ENCODE measurements at places on chromosomes 5 and 9. TPM values are rescaled to one million over a fixed set of nuclear protein-coding genes. Genes with fewer than 3 reads are reported as not detected.

DNA sequence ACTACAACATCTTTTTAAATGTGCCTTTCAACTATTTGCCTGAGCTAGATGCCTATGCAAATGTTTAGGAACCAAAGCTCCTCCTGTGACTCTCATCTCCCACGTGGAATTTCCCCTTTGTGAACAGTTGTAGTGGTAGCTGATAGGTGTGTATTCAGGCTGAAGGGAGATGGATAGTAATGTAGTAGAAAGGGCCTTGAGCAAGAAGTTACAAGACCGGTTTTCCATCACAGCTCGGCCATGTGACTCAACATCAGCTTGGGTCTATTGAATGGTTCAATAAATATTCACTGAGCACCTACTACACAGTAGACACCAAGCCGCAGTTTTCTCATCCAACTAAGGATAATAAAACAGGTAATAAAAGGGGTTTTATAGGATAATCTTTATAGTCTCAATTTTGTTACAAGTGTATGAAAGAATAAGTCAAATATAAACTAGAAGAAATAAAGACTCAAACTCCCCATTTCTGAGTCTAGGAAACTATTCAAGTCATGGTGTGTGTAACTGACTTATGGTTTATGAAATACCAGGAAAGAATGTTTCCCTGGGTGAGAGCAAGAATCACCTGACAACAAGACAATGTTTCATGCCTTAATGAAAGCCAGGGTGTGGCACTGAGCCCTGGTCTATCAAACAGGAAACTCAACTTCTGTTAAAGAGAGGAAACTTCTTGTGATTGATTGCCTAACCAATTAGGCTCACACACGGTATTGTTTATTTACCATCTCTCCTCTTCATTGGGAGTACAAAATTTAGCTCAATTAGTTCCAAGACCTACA, 187.1 kb upstream of the SPEF2 start:
- H3K36me3 ChIP-seq = no peaks in the 10 kb centered on the region
- H3K27me3 ChIP-seq = no peaks in the 10 kb centered on the region
- H3K4me1 ChIP-seq = no peaks in the 10 kb centered on the region
- DNase-seq = no peak
- no peak overlapping the region for H3K4me3 ChIP-seq

DNA sequence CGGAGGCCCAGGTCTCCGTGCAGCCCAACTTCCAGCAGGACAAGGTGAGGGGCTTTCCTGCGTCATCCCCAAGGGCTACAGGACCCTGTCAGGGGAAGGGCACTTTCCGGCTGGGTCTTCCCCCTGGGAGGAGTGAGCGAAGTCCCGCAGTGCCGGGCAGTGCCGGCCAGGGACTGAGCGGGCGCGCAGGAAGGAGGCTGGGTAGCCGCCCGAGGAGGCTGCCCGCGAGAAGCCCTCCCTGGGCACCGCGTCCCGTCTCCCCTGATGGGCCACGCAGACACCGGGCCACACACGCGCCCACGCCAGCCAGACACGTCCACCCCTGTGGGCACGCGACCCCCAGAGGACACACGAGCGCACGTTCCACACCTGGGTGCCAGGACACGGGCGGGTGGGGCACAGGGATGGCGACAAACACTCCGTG, 357 bp downstream of the PTGDS start:
- H3K27ac ChIP-seq = peak overlapping the region; percentile 84
- no peak for DNase-seq
- H3K4me1 ChIP-seq = peaks cover 34% of the 10 kb centered on the region
- H3K27me3 ChIP-seq = no peaks in the 10 kb centered on the region
- H3K36me3 ChIP-seq = no peaks in the 10 kb centered on the region
- H3K4me3 ChIP-seq = peak overlapping the region; percentile 29

- H3K36me3 ChIP-seq = no peaks in the 10 kb centered on the region
- H3K4me3 ChIP-seq = no peak overlapping the region
- no peak overlapping the region for H3K27ac ChIP-seq
- no peak for DNase-seq
- H3K27me3 ChIP-seq = no peaks in the 10 kb centered on the region
Measured at GRCh38 chr5:56357426-56357825, 124.3 kb upstream of the ANKRD55 start.

DNA sequence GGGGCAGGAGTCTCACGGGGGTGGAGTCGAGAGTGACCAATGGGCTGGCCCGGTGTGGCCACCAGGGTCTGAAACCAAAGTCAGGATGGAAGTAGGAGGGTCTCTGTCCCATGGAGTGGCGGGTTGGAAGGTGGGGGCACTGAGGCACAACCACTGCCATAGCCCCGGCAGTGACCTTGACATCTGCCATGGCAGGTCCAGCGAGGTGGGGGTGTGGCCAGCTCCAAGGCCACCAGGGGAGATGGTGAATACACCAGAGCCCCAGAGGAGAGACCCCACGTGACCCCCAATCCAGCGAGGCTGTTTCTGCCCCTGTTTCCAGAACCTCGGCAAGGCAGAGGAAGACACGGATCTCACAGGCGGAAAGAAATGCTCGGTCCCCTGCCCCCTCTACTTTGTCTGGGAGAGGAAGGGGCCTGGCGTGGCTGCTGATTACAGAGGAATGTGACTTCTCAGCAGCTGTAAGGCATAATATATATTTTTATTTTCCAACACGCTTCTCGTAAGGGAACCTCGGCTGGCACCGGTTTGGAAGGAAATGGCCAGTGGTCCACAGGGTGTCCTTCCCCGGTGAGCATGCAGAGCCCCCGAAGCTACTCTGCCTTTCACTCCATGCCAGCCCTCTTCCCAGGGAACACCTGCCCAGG, 105.7 kb upstream of the SARDH start:
- H3K27me3 ChIP-seq = no peaks in the 10 kb centered on the region
- H3K27ac ChIP-seq = no peak overlapping the region
- H3K4me3 ChIP-seq = no peak overlapping the region
- no peak for DNase-seq

DNA sequence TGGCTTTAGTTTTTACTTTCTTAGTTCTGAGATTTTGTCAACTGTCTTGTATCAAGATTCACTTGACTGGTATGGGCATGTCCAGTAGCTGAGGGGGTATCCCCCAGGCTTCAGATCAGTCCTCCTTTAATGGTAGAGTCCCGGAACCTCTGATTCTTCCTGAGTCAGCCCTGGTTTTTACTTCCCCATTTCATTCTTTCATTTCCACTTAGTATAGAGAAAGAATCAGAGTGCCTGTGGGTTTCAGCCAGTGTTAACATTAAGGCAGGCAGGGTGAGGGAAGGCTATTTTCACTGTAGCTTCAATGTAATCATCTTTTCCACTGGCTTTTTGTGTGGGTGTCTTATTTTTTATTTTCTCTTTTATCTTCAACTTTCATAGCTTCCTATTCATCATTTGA, 8.3 kb upstream of the COMMD10 start:
- H3K36me3 ChIP-seq = no peaks in the 10 kb centered on the region
- no peak for DNase-seq
- H3K4me3 ChIP-seq = no peak overlapping the region
- H3K27me3 ChIP-seq = no peaks in the 10 kb centered on the region

GRCh38 chr9:114207034-114207810, 51.9 kb downstream of the COL27A1 start:
- no peak overlapping the region for H3K4me3 ChIP-seq
- H3K27ac ChIP-seq = no peak overlapping the region
- H3K4me1 ChIP-seq = no peaks in the 10 kb centered on the region
- no peaks in the 10 kb centered on the region for H3K27me3 ChIP-seq

DNA sequence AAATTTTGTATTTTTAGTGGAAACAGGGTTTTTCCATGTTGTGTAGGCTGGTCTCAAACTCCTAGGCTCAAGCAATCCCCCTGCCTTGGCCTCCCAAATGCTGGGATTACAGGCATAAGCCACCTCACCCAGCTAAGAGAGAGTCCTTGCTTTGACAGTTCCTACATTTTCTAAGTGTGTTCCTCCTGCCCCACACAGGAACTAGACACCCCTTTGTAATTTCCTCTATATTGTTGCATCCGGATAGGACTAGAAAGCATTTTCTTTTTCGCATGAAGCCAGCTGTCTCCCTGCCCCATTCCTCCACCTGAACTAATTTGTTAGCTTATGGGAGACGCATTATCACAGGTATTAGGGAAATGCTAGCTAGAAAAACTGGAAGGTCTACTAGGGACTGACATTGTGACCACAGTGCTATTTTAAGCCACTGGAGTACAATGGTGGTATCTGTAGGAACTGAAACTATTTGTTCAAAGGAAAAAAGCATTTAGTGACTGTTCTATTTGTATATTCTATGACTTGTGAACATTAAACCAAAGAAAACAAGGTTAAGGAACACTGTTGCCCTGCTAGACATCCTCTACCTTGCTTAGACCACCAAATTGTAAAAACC, 214.1 kb downstream of the SMARCA2 start:
- DNase-seq = no peak
- peaks cover 25% of the 10 kb centered on the region for H3K4me1 ChIP-seq
- H3K27me3 ChIP-seq = no peaks in the 10 kb centered on the region
- H3K36me3 ChIP-seq = no peaks in the 10 kb centered on the region

GRCh38 chr9:78316166-78316892, 19.4 kb downstream of the PSAT1 start:
- peaks cover 8% of the 10 kb centered on the region for H3K36me3 ChIP-seq
- no peak for DNase-seq
- no peak overlapping the region for H3K4me3 ChIP-seq
- no peaks in the 10 kb centered on the region for H3K27me3 ChIP-seq
- H3K4me1 ChIP-seq = no peaks in the 10 kb centered on the region

- no peak overlapping the region for H3K27ac ChIP-seq
- H3K36me3 ChIP-seq = no peaks in the 10 kb centered on the region
- peak; percentile 95 for DNase-seq
- H3K4me1 ChIP-seq = peaks cover 25% of the 10 kb centered on the region
- no peak overlapping the region for H3K4me3 ChIP-seq
- H3K27me3 ChIP-seq = peaks cover 58% of the 10 kb centered on the region
Measured at GRCh38 chr9:121545875-121546423, 46.3 kb upstream of the GGTA1 start.

DNA sequence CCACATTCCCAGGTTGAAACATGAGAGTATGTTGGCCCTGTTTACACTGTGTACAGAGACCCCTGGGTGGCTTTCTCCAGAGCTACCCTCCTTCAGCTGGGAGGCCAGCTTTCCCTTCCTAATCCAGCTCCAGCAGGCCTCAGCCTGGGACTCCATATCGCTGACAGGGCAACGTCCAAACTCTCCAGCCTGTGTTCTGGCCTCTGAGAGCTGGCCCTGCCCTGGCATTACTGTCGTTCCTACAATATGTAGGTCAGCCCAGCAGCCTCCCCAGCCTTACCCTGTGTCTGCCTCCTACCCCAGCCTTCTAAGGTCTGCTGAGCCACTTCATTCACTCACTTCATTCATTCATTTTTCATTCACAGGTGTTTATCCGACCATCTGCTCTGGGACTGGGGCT, 8.3 kb upstream of the EEIG1 start:
- H3K36me3 ChIP-seq = no peaks in the 10 kb centered on the region
- no peak overlapping the region for H3K27ac ChIP-seq
- H3K4me3 ChIP-seq = no peak overlapping the region
- no peaks in the 10 kb centered on the region for H3K27me3 ChIP-seq

DNA sequence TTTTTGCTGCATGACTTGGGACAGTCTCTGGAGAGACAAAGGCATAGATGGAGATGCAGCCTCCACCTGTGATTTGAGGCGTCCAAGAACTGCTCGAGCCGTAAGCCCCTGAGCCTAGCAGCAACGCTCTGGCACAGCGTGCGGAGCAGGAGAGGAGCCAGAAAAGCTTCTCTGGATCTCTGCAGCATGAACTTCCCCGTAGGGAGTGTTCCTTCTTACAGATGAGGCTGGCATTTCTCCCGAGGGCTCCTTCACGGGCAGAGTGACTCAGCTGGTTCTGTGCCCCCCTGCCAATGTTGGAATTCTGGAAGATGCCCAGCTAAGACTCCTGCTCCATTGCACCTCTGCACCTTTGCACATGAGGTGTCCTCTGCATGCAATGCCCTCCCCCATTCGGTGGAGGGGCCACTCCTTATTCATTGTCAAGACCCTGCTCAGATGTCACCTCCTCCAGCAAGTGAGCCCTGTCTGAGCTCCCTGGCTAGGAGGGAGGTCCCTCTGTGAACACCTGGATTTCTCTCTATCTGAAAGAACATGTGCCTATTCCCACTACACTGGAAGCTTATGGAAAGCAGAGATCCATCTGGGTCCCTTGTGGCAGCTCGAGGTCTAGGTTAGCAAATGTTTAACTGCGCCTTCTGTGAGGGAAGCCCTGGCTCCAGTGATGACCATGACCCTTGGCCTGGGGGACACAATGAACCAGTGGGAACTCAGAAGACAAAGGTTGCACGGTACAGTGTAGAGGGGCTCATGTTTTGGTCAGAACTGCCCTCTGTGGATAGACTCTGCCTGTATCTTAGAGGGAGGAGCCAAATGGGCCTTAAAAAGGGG, 39.6 kb downstream of the SH3PXD2B start:
- peaks cover 80% of the 10 kb centered on the region for H3K4me1 ChIP-seq
- H3K4me3 ChIP-seq = no peak overlapping the region
- H3K27me3 ChIP-seq = no peaks in the 10 kb centered on the region
- no peaks in the 10 kb centered on the region for H3K36me3 ChIP-seq
- DNase-seq = no peak

GCNT4 gene
- polyA plus RNA-seq = 0.61 TPM

GMCL2 gene
- not detected for polyA plus RNA-seq

RASGEF1C gene
- 0.26 TPM for polyA plus RNA-seq

LNPEP gene
- polyA plus RNA-seq = 8.5 TPM

INSL4 gene
- not detected for polyA plus RNA-seq

PCDHGB5 gene
- 0.17 TPM for polyA plus RNA-seq

CBY3 gene
- polyA plus RNA-seq = not detected
